ENCODE measurements at places on chromosomes 2 and 18. TPM values are rescaled to one million over a fixed set of nuclear protein-coding genes. Genes with fewer than 3 reads are reported as not detected.

DNA sequence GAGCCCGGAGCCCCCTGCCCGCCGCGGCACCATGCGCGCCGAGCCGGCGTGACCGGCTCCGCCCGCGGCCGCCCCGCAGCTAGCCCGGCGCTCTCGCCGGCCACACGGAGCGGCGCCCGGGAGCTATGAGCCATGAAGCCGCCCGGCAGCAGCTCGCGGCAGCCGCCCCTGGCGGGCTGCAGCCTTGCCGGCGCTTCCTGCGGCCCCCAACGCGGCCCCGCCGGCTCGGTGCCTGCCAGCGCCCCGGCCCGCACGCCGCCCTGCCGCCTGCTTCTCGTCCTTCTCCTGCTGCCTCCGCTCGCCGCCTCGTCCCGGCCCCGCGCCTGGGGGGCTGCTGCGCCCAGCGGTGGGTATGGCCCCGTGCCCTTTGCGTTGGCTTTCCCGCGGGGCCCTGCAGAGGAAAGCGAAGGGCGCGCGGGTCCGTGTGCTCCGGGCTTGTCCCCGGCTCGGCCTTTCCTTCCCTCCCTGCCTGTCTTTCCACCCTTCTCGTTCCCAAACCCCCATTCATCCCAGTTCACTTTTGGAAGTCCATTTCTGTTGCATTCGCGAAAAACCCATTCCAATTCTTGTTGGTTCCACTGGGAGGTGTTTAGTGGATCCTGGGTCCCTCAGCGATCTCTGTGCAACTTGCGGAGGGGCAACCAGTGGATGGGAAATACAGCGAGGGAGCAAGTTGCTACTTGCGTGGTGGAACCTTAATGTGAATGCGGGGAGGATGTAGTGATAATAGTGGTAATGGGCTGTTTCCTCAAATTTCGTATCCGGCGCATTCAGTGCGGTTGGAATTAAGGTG lies 599 bp downstream of the ADAM23 start:
- DNase-seq, result peak; percentile 27

GRCh38 chr2:155815851-155816250 lies 516.7 kb downstream of the NR4A2 start:
- DNase-seq, result no peak

DNA sequence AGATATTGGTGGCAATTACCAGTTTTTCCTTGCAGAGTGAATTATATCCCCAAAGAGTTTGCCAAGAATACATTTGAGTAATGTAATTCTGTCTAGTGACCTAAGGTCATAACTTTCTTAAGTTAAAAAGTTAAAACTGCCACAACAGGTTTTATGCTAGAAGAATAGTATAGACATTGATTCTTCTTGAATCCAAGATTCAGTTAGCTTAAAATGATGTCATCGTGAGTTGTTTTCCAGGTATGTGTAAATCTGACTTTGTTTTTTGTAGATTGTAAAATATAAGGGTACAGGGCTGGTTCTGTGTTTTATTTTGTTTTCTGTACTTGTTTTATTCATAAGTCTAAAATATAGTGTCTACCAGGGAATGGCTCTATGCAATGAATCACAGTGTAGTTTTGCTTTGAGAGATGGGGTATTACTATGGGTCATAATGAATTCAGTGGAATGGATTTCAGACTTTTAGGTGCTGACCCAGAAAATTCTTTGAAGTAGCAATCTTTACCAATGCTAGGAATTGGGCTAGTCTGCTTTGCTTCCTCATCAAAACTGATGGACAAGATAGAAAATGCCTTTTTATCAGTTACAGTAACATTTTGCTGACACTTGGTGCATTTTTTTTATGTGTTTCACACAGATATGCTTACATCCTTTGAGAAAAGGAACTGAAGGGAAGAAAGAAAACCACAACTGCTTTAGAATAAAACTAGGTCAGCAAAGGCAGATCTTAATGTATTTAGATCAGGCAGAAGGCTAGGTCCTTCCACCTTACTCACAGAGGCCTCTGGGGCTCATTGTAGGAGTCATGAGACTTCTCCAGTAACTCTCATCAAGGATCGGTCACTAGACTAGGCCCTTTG lies 20.8 kb upstream of the MGAT5 start:
- no peak for DNase-seq

DNA sequence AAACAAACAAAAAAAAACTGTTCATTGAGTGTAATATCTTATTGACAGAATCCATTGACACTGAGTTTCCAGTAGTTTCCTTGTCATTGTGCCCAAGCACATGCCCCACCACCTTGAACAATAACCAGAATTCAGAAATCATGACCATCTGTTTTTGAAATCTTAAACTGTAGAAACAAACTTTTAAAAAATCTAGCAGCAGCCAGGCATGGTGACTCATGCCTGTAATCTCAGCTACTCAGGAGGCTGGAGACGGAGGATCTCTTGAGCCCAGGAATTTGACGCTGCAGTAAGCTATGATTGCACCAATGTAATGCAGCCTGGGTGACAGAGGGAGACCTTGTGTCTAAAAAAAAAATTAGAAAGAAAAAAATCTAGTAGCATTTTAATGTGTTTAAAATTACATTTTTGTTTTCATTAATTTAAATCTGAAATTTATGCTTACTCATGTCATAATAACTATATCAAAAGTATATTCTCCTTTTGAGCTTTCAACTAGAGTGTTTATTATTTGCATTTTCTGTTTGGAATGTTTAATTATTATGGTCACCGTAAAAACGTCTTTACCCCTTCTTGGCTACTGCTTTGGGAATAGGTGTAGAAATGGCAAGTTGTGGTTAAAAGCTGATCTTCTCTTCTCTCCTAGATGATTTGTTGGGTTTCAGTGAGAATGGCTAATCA lies 25.2 kb upstream of the STON1 start:
- no peak for DNase-seq

GRCh38 chr2:84077496-84077895 lies 381.6 kb downstream of the SUCLG1 start:
- DNase-seq, result peak; percentile 1

GRCh38 chr2:1816414-1816911 lies 72.1 kb upstream of the PXDN start:
- no peak for DNase-seq

The G6PC2 gene
- not detected for total RNA-seq

All from lung microvascular endothelial cell (primary cell).